Stimulated activated CD4-positive, alpha-beta T cell treated with anti-CD3 and anti-CD28 coated beads, Interleukin-2, amount 100 ng/mL, for 24 hours (primary cell): ENCODE measurements at places on chromosomes 11 and 22.

GRCh38 chr11:131859538-131860210, 489.3 kb downstream of the NTM start:
- DNase-seq, result no peak

DNA sequence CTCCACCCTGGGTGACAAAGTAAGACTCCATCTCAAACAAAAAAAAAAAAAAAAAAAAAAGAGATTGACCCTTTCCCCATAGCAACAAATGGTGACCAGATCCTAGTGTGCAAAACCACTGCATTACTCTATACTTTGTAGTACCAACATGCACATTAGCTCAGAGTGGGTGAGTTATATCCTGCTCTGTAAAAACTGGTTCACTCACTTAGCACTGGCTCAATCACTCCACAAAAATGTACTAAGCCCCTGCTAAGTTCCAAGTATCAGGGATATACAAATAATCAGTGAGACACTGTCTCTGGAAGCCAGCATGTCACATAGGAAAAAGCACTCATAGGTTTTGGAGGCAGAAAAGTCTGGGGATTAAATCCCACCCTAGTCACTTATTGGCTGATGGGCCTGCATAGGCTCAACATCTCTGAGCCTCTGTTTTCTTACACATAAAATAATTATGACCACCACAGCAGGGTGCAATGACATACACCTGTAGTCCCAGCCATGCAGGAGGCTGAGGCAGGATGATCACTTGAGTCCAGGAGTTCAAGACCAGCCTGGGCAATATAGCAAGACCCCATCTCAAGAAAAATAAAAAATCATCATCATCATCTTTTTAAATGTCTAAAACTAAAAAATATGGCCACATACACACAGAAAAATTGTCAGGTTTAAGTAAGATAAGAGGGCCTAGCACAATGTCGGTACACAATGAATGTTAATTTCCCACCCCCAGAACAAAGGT, 11.9 kb downstream of the FAM168A start:
- DNase-seq, result no peak

- no peak for DNase-seq
Observed at GRCh38 chr11:126904520-126904919, 96.0 kb downstream of the KIRREL3 start.

DNA sequence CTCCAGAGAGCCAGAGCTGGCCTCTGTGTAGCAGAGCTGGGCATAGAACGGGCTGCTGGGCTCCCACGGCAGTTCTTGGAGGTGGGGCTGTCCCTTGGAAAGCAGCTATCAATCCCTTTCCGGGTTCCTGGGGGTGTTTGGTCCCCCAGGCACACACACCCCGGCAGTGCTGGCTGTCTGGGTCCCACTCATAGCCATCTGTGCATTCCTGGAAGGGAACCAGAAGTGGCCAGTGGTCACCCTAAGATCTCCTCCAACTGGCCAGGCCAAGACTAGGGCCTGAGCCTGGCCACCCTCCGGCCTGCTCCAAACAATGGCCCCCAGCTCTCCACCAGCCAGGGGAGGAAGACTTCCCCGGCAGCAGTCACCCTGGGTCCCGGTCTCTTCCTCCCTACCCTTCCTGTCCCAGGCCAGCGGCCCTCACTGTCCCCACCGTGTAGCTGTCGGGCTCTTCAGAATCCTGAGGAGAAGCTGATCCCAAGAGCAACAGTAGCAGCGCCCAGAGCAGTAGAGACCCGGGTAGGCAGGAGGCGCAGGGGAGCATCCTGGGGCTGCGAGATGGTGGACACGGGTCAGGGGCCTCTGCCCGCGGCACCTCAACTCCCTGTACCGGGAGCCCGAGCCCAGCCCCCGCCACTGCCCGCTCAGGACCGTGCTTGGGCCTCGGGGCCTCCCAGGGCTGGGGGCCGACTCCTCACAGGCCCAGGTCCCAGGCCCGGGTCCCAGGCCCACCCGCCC, 620 bp downstream of the EFEMP2 start:
- no peak for DNase-seq

GRCh38 chr11:134224710-134225664, 516 bp downstream of the VPS26B start:
- DNase-seq, result peak; percentile 68

- no peak for DNase-seq
Observed at GRCh38 chr22:17140022-17140421, 18.9 kb upstream of the TMEM121B start.

GRCh38 chr11:27413218-27413617, 50.2 kb upstream of the CCDC34 start:
- DNase-seq, result no peak

- no peak for DNase-seq
Observed at GRCh38 chr11:113319085-113319484, 4.7 kb downstream of the TTC12 start.

- no peak for DNase-seq
Observed at GRCh38 chr11:7645206-7645605, 28.1 kb downstream of the CYB5R2 start.

GRCh38 chr22:35150183-35151107, 84.5 kb downstream of the ISX start:
- peak; percentile 68 for DNase-seq

DNA sequence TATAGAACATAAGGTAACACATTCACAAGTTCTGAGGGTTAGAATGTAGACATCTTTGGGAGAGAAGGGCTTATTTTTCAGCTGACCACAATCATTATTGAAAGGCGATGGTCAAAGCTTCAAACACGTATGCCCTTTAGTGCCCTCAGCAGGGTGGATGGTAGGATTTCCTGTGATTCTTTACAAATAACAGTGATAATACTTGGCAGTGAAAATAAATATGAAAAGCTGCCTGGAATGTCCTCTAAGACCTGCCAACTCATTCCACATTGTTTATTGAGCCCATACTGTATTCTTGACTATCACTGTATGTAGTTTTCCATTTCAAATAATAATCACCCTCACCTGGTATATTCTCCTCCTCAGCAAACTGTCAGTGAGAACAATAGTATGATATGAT, 13.7 kb upstream of the MPEG1 start:
- DNase-seq, result no peak
